NCI-H526 (cell line): ENCODE measurements at places on chromosomes 16 and 17.

GRCh38 chr16:26830428-26831127 lies 236.1 kb upstream of the C16orf82 start:
- DNase-seq = no peak

DNA sequence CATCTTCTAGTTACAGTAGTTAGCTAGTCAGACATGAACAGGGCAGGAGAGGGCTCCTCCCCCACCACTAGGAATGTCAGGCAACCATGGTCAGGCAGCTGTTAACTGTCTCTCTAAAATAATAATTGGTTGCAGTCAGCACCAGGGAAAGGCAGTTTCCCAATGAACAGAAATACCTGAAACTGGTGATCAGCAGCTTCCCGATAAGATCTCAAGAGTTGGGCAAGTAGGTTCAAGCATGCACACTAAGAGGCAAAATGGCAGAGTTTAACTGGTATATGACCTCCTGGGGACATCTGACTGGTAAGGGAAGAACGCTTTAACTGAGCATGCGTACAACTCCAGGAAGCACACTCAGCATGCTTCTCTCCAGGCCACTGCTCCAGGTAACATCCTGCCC lies 12.6 kb upstream of the XYLT1 start:
- DNase-seq = no peak

GRCh38 chr17:79777120-79777893 lies 641 bp upstream of the CBX2 start:
- DNase-seq = peak; percentile 78

DNA sequence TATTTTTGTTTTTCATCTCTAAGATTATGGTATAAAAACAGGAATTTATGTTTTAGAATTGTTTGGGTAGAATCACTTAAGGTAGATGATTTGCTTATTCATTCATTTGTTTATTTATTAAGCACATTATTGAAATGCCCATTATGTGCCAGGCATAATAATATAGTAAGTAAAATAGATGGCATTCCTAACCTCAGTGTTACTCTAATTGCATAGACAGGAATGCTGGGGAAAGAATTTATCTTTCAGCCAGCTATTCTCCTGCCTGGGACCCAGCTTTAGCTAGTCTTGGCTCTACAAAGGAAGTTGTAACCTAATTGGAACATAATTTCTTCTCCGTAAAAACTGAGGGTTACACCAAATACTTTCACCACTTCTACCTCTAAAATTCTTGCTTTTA lies 44.6 kb downstream of the NFAT5 start:
- DNase-seq = no peak

DNA sequence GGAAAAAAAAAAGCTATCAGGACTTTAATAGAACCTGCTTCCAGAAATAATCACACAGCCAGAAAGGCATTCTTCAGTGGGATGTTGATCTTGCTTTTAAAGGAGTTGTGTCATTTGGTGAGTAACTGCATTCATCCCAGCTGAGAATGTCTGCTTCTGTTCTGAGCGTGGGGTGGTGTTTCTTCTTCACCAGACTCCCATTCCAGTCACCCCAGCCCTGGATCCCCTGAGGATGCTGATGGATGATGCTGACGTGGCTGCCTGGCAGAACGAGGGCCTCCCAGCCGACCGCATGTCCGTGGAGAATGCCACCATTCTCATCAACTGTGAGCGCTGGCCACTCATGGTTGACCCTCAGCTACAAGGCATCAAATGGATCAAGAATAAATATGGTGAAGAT lies 122.5 kb downstream of the ZNF18 start:
- DNase-seq = no peak

DNA sequence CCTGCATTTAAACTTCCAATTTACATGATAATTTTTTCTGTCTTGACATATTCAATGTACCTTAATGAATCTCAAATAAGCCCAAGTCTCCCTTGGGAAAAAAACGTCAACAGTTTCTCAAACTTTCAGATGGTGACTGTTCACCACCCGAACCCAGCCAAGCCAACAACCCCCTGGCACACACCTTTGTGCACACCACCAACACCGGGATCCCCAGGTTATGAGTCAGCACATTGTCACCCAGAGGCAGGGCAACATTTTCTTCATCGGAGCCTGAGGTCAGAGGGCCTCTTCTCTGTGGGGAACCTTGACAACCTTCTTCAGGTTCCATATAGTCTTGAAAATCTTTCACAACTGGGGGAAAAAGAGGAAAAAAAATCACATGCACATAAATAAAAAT lies 15.5 kb downstream of the DYNC1LI2 start:
- DNase-seq = no peak

GRCh38 chr17:73414171-73414955 lies 102.6 kb upstream of the CDC42EP4 start:
- no peak for DNase-seq

DNA sequence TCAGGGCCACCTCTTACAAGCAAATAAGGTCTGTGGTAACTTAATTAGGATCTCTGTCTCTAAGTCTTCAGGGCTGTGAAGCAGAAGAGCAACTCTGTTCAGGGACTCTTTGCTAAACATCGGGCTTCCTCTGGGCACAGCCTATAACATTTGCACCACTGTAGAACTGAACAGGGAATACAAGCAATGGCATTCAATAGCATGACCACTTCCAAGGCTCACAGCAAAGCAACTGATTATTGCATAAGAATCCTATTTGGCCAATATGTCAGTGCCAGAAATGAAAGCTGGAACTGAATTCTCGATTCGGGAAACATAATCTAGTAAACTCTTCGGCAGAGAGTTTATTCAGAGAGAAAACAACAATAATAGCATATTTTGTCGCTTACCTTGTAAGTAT lies 92.2 kb upstream of the AMZ2 start:
- no peak for DNase-seq

GRCh38 chr17:2024572-2025219 lies 438 bp downstream of the RTN4RL1 start:
- DNase-seq = no peak

- no peak for DNase-seq
Observed at GRCh38 chr17:75976175-75976848, 2.7 kb downstream of the ACOX1 start.

- DNase-seq = no peak
Observed at GRCh38 chr16:15886078-15886477, 2.3 kb downstream of the CEP20 start.

DNA sequence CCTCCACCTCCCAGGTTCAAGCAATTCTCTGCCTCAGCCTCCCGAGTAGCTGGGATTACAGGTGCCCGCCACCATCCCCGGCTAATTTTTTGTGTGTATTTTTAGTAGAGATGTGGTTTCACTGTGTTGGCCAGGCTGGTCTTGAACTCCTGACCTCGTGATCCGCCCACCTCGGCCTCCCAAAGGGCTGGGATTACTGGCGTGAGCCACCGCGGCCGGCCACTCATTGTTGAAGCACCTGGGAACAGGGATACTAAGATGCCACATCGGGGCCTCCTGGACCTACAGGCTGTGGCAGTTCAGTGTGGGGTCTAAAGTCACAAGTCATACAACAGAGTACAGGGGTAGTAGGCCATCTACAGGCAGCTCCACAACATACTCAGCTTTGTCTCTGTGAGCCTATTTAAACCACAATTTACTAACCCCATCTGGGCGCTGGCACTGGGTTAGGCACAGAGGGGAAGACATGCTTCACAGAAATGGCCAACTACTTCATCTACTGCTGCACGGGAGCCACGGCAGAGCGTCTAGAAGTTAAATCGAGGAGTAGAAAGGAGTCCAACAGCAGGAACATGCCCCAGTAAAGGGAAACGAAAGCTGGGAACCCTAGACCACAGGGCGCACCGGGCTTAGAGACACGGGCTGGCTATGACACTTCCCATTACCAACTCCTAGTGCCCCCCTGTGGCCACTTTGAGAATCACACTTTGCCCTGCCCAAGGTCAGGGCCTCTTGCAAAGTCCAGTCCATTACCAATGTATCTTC lies 4.3 kb downstream of the VAMP2 start:
- DNase-seq = peak; percentile 61

DNA sequence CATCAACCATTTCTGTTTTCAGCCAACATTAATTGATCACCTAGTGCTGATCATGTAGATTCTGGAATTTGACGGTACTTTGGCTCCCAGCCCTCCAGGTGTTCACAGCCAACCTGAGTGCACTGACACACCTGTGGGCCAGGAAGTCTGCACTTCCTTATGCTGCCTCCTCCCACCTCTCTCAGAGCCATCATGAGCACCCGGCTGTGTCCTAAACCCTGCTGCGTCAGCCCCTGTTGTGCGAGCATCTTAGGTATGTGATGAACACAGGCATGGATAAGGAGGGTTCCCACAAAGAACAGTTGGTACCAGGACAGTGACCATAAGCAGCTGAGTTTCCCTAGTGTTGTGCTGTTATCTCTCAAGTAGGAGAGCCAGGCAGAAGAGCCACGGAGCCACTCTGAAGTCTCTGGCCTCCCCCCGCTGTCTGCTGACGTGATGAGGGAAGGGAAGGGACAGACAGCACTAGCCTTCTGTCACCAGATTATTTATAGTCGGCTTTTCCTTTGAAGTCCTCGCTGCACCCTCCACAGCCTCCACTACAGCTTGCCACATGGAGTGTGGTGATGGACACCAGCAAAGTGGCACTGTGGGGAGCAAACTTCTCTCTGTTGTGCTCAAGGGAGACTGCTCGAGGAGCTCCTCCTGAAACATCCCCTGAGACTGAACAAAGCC lies 162.8 kb upstream of the ANKFN1 start:
- no peak for DNase-seq

DNA sequence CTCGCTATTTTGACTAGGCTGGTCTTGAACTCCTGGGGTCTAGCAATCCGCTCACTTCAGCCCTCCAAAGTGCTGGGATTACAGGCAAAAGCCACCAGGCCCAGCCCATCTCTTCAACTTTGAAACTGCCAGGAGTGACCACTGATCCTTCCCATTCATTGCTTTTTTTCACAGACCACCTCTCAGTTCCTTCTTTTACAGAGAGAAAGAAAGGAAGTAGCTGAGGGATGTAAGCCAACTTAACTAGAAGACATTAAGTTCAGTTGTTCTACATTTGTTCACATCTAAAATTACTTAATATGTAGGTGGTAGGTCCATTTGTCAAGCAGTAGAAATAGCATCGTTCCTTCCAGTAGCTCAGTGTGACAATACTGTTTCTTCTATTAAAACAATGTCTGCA lies 219.8 kb downstream of the STX8 start:
- DNase-seq = no peak

DNA sequence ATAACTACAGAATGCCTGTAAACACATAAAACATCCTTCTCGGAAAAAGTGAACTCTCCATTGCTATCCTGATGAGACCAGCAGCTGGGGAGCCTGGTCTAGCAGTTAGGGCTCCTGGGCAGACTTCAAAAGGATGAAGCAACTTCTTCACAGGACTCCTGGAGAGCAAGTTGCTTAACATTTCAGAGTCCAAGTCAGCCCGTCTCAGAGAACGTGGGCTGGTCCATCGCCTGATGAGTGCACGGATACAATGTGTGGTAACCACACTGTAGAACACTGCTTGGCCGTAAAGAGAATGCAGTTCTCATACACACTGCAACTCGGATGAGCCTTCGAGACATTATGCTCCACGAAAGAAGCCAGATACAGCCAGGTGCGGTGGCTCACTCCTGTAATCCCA lies 52.7 kb downstream of the TMEM235 start:
- DNase-seq = no peak

- DNase-seq = no peak
Observed at GRCh38 chr17:49664706-49665211, 13.1 kb downstream of the SPOP start.

DNA sequence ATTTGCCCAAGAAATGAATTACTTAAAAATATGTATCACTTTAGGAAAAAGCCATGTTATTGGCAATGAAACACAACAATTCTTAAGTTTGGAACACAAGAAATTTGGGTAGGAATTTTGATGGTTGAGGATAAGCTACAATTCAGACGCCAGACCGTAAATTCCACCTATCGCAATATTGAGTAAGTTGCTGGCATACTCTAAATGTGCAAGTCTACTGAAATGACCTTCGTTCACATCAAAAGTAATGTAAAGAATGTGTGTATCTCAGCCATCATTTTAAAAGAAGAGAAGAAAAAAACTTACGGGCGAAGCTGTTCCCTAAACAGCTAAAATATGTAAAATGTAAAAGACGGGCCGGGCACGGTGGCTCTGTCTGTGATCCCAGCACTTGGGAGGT lies 33.4 kb downstream of the UBE2G1 start:
- DNase-seq = no peak

GRCh38 chr17:164303-165235 lies 16.9 kb downstream of the DOC2B start:
- peak; percentile 59 for DNase-seq

GRCh38 chr17:70668938-70669778 lies 499.8 kb downstream of the KCNJ2 start:
- no peak for DNase-seq

DNA sequence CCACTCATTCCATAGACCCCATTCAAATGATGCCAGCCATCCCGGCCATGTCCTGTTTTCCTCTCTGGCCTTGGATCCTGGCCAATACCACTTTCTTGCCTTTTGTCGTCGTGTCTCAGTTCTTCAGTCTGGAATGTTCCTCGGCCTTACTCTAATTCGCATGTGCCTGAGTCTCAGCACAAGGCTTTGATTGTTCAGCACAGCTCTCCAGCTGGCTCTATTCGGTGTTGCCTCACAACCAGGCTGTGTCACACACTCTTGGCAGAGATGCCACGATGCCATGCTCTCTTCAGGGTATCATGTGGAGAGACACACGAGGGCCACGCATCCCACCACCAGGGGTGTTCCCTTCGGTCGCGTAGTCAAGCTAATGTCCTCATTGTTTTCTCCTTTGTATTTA lies 1.8 kb upstream of the VPS4A start:
- no peak for DNase-seq

DNA sequence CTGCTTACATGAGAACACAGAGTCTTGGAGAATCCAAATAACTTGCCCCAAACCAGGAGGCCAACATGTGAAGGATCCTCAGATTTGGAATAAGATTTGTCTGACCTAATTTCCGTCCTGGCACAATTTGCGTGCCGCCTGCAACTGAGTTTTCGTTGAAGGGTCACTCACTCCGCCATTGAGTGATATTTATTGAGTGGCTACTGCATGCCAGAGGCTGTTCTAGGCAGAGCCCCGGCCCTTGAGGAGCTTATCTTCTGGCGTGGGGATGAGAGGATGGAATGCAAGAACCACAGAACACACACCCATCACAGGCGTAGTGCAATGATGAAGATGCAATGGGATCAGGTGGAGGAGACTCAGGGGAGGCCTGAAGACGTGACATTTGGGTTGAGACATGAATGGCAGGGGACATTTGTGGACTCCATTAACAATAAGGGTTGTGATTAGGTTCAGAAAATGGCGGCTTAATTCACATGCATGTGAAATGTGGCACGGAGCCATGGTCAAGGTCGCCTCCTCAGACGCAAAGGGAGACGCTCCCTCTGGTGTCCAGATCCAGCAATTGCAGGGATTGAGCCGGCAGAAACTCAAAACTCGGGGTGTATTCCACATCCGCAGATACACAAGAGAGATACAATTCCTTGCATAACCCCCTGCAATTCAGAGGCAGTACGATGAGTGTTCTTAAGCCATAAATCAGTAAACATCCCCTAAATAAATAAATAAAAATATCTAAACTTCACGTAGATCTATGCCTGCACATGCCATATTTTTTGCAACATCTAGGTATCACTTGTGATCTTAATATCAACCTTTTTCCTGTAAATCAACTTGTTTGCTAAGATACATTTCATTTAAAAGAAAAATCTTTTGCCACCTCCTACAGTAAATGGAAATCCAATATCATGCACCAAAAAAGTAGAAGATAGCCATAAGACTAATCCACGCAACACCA lies 57.9 kb upstream of the CACNG4 start:
- DNase-seq = peak; percentile 89

GRCh38 chr17:77662833-77663232 lies 295.7 kb upstream of the TNRC6C start:
- DNase-seq = no peak

- no peak for DNase-seq
Observed at GRCh38 chr16:5736209-5736930, 638.8 kb upstream of the EEF2KMT start.
